ENCODE measurements at places on chromosomes 12 and 14.

GRCh38 chr12:129294868-129295267 is 441.6 kb downstream of the GLT1D1 start:
- no peak for DNase-seq

GRCh38 chr12:31479516-31480210 is 111.3 kb downstream of the DENND5B start:
- no peak for DNase-seq

GRCh38 chr12:116204169-116204568 is 73.3 kb downstream of the MED13L start:
- no peak for DNase-seq

GRCh38 chr12:57455374-57456144 is 452 bp downstream of the INHBE start:
- DNase-seq: no peak

DNA sequence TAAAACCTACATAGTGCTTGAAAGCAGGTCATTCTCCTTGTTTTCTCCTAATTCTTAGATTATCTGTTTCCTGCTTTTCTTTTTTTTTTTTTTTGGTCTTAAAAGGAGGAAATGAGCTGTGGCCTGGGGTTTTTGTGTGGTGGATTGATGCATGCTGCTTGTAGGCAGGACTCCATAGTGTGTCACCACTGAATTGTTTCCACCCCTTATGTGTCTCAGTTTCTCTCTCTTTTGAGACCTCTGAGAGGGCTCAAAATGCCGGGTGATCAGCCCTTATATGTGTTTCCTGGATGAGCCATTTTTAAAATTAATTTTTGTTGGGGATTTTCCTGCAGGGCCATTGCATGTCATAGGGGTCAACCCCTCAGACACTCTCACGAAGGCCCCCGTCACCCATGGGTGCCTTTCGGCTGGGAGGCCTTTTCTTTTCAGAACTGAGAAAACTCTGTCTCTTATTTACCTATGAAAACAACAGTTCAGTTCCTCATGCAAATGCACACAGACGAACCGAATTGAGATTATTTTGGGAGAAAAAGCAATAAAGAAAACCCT is 32.0 kb upstream of the LRRK2 start:
- DNase-seq: no peak

- DNase-seq: no peak
Measured at GRCh38 chr14:24316597-24316950, 5.3 kb downstream of the LTB4R start.

DNA sequence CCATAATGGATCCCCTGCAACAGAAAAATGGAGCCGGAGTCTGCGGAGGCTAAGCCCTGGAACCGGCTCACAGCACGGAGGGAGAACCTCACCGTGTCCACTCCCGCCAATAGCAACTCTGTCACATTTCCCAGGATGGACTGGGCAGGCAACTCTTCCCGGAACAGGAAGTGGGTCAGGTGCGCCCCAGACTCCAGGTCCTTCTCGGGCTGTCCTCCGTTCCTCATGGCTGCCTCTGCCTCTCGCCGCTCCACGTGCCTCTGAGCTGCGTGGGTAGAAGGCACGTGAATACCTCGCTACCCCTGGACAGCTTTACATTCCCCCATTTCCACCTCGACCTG is 2.2 kb downstream of the CYP27B1 start:
- no peak for DNase-seq

- no peak for DNase-seq
Measured at GRCh38 chr14:24712374-24712773, 78.4 kb upstream of the GZMB start.

GRCh38 chr12:30691122-30691879 is 4.4 kb downstream of the IPO8 start:
- no peak for DNase-seq

- no peak for DNase-seq
Measured at GRCh38 chr12:65944637-65945036, 120.4 kb downstream of the HMGA2 start.

DNA sequence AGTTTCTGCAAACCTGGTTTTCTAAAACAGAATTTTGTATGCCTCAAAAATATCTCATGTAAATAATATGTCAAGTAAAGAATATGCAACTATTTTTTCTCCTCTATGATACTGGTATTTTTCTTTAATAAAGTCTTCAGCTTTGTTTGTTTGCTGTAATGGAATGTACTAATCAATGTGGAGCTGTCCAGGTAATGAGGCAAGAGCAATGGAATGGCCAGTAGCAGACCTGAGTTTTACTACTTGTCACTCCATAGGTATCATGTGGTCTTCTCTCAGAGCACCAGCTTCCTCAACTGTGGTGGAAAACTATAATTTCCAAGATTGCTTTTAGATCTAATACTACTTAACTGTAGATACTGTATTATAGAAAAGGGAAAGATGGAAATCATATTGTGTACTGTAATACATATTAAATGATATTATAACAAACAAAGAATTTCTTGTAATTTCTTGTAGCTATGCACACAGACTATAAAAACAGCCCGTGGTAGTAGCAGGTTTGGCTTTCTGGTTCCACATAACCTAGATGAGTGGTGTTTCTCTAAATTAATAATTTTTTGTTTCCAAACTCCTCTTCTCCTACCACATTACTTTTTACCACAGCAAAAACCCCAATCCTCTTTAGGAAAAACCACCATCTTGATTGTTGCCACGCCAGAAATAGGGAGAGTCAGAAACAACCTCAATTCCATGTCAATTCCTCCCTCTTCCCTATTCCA is 70.6 kb downstream of the KIF21A start:
- no peak for DNase-seq

DNA sequence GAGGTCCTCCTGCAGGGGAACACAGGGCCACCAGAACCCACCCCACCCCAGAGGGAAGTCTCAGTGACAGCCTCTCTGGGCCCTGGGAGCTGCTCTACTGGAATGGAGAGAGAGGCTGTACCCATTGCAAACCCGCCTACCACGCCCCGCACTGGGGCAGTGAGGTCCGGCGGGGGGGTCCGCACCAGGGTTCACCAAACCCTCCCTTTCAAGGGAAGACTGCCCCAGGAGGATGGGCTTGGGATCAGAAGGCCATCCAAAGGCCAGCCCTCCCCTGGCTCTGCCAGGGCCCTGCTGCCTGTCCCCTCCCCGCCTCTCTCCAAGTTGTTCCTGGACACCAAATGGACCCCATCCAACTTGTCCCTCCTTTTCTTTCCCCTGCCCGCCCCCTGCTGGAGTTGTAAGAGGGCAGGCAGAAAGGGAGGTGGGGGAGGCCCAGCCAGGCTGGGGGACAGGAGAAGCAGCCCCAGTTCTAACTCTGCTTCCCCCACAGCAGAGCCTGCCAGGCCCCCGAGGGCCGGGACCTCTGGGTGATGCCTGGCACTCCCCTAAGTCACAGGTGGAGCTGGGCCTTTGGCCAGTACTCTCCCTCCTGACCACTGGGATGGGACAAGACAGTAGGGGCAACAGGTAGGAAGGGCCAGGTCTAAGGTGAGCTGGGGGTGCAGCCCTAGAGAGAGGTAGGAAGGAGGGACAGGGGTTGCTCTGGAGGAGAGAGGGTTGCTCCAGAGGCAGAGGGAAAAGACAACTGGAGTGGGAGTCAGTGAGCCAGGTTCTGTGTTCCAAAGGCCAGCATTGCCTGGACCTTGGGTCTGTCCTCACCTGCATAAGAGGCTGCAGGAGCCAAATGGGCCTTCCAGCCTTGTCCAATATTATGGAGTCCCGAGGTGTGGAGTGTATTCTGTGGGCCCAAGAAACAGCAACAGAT is 3.2 kb upstream of the DIO3 start:
- DNase-seq: no peak

GRCh38 chr12:111228916-111229666 is 139.8 kb downstream of the PHETA1 start:
- no peak for DNase-seq

DNA sequence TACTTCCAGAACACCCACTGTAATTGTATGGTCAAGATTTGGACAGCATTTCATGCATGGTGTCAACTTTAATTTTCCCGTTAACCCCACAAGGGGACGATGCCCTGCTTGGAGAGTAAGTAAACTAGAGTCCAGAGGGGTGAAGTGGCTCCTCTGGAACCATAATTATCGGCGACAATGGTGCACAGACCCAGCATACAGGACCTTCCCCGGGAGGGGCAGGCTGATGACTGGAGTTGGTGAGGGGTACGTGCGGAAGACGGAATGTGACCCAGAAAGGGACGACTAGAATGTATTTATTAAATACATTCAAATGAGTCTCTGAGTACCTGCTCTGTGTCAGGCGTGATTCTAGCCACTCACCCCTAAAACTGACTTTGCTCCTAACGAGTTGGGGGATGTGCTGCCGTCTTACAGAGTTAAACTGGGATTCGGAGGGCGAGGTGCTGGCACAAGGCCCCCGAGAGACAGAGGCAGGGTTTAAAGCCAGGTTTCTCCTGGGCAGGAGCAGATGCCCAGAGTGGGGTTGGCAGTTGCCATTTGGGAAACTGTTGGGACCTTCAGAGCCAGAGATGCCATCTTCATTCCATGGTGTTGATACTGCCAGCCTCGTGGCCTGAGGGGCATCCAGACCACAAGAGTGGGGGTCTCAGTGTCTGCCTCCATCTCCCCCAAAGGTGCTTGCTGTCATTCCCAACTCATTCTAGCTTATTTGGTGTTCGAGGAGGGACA is 10.9 kb downstream of the RTL1 start:
- DNase-seq: no peak

DNA sequence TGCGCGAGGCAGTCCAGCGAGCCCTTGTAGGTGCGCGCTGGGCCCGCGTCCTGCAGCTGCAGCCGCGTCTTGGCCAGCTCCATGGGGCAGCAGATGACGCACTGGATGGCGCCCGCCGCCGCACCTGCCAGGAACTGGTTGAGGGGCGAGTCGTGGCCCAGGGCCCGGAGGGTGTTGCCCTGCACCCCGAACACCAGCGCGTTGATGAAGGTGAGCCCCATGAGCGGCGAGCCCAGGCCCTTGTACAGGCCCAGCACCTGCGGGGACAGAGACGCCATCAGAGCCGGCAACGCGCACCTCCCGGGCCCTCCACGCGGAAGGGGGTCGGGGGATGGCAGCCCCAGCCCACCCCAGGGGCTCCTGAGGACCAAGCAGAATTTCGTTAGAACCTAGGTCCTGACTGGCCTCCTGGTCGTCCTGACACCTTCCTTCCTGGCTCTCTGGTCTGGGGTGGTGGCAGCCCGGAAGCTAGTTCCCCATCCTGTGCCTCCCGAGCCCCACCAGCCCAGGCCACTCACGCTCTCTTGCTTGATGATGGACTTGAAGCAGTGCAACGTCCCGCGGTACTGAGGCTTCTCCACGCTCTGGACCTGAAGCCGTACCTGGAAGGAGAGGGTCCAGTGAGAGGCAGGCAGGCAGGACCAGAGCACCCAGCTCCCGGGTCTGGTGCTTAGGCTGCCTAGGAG is 13.3 kb downstream of the SLC25A29 start:
- no peak for DNase-seq

- DNase-seq: no peak
Measured at GRCh38 chr12:108299516-108299915, 39.6 kb downstream of the CMKLR1 start.

Measured in NCI-H1417 treated with DMSO at 0.1 percent for 48 hours (cell line).